ENCODE measurements at places on chromosomes 4 and X. TPM values are rescaled to one million over a fixed set of nuclear protein-coding genes. Genes with fewer than 3 reads are reported as not detected.

DNA sequence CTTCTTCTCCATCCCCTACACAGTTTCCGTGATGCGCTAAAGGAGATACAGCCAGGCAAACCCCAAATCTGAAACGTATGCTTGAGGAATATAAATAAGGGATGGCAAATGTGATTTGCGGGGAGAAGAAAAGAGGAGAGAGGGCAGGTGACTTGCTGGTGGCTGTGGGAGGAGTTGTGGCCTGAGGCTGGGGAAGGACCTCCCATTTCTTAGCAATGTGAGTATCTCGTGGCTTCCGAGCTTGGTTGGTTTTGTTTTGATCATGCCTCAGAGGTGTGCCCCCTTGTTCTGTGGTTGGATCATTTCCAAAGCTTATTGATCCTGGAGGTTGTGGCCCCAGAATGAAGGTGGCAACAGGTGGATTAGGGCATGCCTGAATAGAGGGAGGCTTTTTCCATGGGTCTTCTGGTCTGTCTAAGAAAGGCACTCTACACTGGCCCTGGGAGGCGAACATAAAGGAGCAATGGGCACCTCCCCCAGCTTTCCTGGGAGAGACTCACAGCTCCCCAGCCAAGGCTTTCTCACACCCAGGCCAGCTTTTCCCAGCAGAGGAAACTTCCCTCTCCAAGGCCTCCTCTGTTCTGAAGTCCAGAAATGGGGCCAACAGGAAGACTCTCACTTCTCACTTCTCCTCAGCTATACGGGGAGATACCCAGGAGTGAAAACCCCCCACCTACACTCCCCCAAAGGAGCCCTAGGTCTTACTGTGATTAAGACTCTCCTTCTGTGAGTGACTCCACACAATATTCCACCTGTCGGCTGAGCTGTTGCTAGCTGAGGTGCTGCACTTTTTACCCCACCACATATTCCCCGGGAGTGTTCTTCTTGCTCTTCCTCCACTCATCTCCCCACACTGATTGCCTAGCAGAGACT, 40.0 kb downstream of the C4orf51 start:
- no peak for DNase-seq

DNA sequence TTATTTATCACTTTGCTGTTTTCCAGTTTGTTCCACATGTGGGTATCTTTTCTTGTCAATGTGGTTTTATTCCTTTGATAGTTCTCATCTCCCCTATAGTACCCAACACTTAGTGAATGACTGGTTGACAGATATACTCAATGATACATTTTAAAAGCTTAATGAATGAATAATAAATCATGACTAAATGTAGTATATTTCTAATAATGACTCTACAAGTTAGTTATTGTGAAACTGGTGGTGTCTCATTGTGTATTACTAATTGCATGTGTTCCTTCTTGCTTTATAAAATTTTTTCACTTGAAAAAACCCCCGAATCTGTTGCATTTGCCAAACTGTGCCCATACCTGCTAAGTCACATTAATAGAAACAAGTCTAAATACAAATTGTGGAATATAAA, 95.4 kb downstream of the MBNL3 start:
- no peak for DNase-seq

GRCh38 chr4:109864134-109864533, 16.2 kb downstream of the LRIT3 start:
- DNase-seq = no peak

Gene AADAT
- total RNA-seq = 6.2 TPM

All from breast epithelium (tissue), 4 donors.